ENCODE measurements at places on chromosomes 7 and 10.
A peak's percentile ranks its signal among the peaks of the same experiment; 100 is the strongest.

DNA sequence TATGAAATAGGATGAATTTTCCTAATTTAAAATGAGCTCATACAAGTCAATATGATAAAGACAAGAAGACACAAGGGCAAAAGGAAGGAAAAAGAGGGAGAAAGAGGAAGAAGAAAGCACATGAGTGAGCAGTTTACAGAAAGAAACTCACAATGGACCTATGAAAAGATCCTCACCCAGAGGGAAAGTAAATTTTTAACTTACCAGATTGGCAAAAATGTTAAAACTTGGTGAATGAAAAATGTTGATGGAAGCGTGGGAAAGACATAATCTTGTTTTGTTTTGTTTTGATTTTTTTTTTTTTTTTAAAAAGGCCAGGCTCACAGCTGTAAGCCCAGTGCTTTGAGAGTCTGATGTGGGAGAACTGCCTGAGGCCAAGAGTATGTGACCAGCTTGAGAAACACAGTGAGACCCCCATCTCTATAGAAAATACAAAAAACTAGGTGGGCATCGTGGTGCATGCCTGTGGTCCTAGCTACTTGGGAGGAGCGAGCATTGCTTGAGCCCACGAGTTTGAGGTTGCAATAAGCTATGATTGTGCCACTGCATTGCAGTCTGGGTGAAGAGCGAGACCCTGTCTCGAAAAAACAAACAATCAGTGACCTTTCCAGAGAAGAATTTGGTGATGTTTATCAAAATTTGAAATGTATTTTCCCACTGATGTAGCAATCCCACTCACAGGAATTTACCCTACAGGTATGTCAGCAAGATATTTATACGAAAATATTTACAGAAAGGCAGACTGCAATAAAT lies 152.9 kb upstream of the ASAH2 start:
- DNase-seq: peak; percentile 72

GRCh38 chr10:47326927-47327330 lies 4.7 kb downstream of the GDF2 start:
- no peak for DNase-seq

GRCh38 chr7:36070230-36070629 lies 82.8 kb upstream of the EEPD1 start:
- DNase-seq: no peak

- no peak for DNase-seq
Observed at GRCh38 chr7:30923774-30924413, 12.2 kb downstream of the AQP1 start.

DNA sequence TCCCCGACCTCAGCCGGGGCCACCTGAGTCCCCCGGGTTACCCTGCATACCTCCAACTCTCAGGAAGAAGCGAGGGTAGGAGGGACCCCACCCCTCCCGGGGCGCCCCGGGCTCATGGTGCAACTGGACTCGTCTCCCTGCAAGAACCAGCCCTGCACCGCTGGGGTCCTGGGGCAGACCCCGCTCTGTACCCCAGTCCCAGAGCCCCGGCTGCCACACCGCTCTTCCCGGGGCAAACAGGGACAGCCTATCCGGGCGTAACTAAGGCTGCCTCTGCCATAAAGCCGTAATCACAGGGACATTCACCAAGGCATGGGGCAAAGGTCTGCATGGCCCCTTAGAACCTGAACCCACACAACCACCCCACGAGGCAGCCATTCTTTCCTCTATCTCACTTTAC lies 6.7 kb upstream of the MAFK start:
- no peak for DNase-seq

DNA sequence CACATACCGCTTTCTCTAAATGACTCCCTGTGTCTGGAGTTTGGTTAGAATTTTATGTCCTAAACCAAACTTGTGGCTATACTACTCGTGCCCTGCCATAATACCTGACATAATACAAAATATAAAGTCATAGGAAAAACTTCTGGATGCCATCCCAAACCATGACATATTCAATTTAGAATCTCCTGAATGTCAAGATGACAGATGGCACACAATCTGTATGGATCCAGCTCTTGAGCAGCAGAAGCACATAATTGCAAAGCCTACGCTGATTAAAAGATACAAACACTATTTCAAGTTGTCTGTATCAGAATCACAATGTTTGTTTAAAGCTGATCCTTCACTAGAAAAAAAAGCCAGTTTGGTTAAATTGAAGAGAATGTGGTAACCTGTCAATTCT lies 22.4 kb upstream of the CDC14C start:
- no peak for DNase-seq

DNA sequence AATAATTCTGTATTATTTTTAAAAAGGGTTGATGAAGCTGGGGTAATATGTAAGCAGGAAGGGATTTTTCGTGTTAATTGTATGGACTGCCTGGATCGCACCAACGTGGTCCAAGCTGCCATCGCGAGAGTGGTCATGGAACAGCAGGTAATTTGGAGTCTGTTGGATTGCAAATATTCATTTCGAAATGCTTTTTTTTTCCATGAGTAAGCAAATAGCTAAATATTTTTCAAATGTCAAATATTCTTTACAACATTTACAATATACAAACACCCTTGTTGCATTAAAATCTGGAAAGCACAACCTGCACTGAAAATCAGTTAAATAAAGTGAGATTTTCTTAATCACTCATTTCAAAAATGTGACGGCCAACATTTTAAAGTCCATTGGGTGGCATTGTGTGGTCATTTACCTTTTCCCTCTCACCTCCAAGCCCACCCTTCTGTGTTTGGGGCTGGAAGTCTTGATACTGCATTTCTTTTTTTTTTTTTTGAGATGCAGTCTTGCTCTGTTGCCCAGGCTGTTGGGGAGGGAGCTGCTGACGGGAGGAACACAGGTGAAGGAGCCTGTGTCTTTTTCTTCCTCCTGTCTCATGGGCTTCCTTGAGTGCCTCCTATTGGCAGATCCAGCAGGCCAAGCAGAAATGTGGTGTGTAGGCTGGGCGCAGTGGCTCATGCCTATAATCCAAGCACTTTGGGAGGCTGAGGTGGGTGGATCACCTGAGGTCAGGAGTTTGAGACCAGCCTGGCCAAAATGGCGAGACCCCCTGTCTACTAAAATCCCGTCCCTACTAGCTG lies 66.1 kb downstream of the MCMBP start:
- DNase-seq: no peak

GRCh38 chr7:25982684-25983083 lies 169.3 kb upstream of the NFE2L3 start:
- DNase-seq: no peak

DNA sequence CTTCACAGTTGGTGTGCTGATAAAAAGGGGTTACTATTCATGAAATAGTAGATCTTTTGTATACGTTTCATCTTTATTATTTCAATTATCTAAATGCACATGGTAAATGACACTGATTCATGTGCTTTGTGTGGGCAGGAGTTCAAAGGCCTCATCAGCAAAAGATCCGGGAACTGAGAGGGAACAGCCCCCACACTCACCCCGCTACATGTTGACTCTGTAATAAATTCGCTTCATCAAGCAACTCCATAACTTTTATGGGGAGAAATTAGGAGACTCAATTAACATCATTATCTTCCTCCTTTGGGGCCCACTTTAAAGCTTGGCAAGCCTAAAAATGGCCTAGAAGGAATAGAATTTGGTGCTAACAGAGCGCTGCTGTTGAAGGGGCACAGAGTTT lies 250.7 kb upstream of the BMPER start:
- no peak for DNase-seq

GRCh38 chr7:113606325-113606724 lies 312.5 kb downstream of the PPP1R3A start:
- DNase-seq: no peak

- DNase-seq: no peak
Observed at GRCh38 chr7:128731184-128731583, 8.0 kb upstream of the CALU start.

GRCh38 chr7:12490107-12490688 lies 80.3 kb upstream of the SCIN start:
- peak; percentile 46 for DNase-seq

DNA sequence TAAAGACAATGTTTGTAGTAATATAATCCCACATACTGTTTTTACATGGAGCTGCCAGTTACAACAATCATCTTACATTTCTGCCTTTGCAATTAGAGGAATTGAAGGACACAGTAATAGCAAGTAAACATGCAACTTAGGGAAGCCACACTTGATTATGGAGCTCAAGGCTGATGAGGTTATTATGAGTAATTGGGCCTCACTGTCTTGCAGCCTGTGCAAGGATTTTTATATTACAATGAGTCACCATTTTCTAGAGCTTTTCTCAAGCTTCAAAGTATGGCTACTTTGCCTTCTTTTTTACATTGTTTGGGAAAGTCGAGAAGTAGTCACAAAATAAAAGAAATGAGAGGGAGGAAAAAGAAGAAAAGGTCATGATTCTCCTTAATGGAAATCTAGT lies 226.4 kb downstream of the KIAA1217 start:
- peak; percentile 93 for DNase-seq

DNA sequence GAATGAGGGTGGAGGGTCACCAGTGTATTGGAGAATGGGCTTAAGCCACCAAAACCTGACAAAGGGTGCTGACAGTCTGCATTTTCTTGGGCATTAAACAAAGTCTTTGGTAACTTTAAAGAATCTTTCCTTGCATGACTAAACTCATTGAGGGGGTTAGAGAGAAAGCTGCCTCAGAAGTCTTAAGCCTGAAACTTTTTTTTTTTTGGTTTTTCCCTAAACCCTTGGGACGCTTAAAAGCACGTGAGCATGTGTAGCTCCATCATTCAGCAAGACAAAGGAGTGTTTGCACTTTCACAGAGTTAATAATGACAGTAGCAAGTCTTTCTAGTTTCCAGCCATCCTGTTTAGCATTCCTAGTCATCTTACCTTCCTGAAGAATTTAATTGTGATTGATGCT lies 110.7 kb downstream of the LRMDA start:
- no peak for DNase-seq
